ENCODE measurements at places on chromosomes 4 and X.

GRCh38 chr4:183449193-183449882 is 4.9 kb downstream of the CDKN2AIP start:
- no peak for DNase-seq

- DNase-seq = no peak
Measured at GRCh38 chr4:154616287-154616686, 3.8 kb upstream of the FGG start.

DNA sequence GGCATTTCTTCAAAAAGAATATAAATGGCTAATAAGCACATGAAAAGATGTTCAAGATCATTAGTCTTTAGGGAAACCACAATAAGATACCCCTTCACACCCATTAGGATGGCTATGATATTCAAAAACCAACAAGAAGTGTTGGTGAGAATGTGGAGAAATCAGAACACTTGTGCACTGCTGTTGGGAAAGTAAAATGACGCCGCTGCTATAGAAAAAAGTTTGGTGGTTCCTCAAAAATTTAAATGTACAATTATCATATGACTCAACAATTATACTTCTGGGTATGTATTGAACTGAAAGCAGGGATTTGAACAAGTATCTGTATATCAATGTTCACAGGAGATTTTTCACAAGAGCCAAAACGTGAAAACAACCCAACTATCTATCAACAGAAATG is 29.4 kb upstream of the NEUROG2 start:
- no peak for DNase-seq

DNA sequence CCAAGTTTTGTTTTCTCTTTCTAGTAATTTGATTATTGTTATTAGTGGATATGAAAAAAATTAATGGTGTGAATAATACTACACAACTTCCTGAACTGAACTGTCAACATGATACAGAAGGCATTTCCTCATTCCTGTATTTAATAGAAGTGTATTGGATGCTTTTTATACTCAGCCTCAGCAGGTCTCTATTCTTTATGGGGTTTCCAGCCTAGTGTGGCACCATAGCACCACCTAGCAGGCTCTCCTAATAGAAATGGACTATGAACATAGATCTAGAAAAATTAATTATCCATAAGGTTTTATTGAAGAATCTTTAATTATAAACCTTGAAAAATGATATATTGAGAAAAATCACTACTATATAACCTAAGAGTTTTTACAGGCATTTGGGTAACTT is 52.4 kb downstream of the GLRB start:
- DNase-seq = no peak

GRCh38 chr4:23881052-23881501 is 8.8 kb downstream of the PPARGC1A start:
- no peak for DNase-seq
